ENCODE measurements at places on chromosomes 13 and 19.

DNA sequence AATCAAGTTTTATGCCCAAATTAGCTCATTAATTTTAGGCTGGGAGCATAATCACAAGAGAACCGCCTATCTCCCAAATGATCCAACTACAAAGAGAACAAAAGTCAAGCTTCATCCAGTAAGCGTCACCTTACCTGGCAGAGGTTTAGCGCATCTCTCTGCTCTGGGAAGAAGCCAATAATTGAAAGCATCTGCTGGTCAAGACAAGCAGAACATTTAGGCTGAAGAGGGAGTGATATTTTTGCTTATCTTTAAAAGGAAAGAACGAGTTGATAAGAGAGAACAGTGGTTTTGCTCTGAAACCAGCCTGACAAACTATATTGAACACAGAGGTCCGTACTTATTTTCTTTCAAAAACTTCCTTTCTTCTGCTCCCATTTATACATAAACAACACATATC is 242.1 kb downstream of the ENOX1 start:
- H3K4me1 ChIP-seq = no peaks in the 10 kb centered on the region
- H3K36me3 ChIP-seq = no peaks in the 10 kb centered on the region
- no peak for DNase-seq
- H3K27me3 ChIP-seq = no peaks in the 10 kb centered on the region
- no peak overlapping the region for H3K27ac ChIP-seq

DNA sequence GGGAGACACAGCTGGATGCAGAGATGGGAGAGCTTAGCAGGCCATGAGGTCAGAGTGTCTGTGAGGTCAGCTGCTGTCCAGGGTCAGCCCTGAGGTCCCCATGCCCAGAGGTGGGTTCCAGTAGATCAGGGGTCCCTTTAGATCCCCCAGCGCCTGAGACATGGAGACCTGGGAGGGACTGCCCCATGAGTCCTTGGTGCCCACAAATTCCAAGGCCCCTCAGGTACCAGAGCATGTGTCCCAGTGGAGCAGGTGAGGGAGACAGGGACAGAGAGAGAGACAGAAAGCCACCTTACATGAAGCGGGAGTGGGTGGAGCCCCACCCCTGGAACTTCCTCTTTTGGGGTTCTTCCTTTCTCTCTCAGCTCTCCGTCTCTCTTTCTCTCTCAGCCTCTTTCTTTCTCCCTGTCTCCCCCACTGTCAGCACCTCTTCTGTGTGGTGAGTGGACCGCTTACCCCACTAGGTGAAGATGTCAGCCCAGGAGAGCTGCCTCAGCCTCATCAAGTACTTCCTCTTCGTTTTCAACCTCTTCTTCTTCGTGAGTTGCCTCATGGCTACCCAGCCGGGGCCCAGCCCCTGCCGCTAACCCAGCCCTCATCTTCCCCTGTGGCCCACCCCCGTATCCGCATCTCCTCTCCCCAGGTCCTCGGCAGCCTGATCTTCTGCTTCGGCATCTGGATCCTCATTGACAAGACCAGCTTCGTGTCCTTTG is at the start of gene CD37:
CD37 (plus strand) TSS at position 336 of the 713 bp plus-strand sequence; CDS start at position 471, 135 bp downstream.
- no peak within 1 kb of the TSS for H3K27ac ChIP-seq
- H3K4me3 ChIP-seq = no peak within 1 kb of the TSS
- peaks cover 3% of the 10 kb centered on the region for H3K4me1 ChIP-seq

- no peaks in the 10 kb centered on the region for H3K36me3 ChIP-seq
- H3K4me3 ChIP-seq = no peak overlapping the region
These were observed 207.3 kb downstream of the TEX29 start for GRCh38 chr13:111527614-111528229.

GRCh38 chr19:11142528-11143171 is 12.9 kb downstream of the SPC24 start:
- no peaks in the 10 kb centered on the region for H3K36me3 ChIP-seq
- no peak for DNase-seq
- no peaks in the 10 kb centered on the region for H3K27me3 ChIP-seq
- H3K4me1 ChIP-seq = peaks cover 35% of the 10 kb centered on the region
- H3K27ac ChIP-seq = peak overlapping the region; percentile 74

DNA sequence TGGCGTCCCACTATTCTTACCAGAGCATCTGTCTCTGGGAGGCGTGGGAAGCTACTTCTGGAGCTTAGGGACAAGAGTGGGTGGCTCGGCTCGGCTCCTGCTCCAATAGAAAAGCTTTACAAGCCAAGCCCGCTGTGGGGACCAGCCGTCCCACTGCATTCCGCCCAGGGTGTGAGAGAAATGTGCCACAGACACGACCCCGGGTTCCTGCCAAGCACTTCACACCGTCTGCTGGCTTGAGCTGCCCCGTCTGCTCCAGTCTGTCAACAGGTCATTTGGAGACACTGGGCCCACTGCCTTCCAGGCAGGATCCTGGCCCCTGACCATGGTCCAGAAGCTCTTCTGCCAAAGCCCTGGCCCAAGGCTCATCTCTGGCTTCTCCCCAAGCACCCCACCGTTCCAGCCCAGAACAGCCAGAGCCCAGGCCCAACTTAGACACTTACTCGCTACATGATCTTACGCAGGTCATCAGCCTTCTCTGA is 6.5 kb upstream of the FKRP start:
- no peak overlapping the region for H3K4me3 ChIP-seq
- peaks cover 7% of the 10 kb centered on the region for H3K4me1 ChIP-seq
- H3K27me3 ChIP-seq = no peaks in the 10 kb centered on the region
- H3K36me3 ChIP-seq = peaks cover 51% of the 10 kb centered on the region
- no peak overlapping the region for H3K27ac ChIP-seq

DNA sequence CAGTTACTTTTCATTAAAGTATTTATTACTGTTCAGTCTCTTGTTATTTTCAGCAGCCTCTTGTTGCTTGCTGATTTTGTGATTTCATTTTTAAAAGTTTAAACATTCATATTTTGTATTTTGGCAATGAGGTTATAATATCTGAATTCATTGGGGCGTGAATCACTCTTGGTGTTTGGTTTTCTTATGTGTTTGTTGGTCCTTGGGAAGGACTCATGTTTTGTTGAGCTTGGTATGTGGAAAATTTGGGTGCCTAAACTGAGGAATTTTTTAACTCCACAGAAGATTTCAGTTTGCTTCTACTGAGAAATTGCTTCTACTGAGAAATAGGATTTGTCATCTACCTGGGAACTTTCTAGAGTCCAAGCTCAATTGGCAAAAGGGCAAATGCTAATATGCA is 38.2 kb downstream of the PDS5B start:
- no peak overlapping the region for H3K4me3 ChIP-seq
- H3K4me1 ChIP-seq = no peaks in the 10 kb centered on the region
- no peaks in the 10 kb centered on the region for H3K27me3 ChIP-seq
- no peak overlapping the region for H3K27ac ChIP-seq
- no peaks in the 10 kb centered on the region for H3K36me3 ChIP-seq
- no peak for DNase-seq

Data from keratinocyte (primary cell).